ENCODE measurements at places on chromosomes 13 and 19.

- no peak for DNase-seq
Observed at GRCh38 chr13:49421391-49421790, 22.5 kb downstream of the CAB39L start.

- no peak for DNase-seq
Observed at GRCh38 chr19:595326-596262, 5.9 kb downstream of the HCN2 start.

DNA sequence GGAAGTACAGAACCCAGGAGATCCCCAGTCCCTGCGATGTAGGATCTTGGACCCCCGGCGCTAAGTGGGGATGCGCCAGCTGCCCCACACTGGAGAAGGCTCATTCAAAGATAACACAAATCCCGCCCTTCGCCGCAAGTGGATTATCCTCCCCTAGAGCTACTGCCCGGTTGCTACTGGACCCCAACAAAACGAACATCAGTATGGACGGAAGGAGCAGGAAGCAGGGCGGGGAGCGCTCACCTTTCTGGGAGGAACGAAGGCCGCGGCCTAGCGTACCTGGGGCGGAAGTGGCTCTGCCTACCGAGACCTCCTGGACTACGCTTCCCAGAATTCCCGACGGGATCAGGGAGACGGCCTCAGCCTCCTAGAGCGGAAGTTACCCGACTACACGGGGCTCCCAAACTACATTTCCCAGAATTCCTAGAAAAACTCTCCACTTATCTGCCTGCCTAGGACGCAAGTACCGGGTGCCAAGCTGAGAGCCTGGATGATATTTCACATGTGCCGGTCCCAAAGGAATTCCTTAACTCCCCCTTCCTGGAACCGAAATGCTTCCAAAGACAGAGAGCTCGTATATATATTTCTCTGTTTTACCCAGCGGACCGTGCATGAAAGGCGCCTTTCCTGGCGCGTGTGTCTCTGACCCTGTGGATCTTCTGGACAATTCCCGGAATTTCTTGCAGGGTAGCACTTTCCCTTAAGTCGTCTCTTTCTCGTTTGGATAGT, at the start of gene ZNF112:
TSS of gene ZNF112 (minus strand) at position 298 of the 729 bp plus-strand sequence. CDS start 16,141 bp downstream, outside the sequence.
- DNase-seq, result peak; percentile 67

- no peak for DNase-seq
Observed at GRCh38 chr13:91725646-91726045, 327.2 kb downstream of the GPC5 start.

Data from pulmonary artery endothelial cell (primary cell).